ENCODE measurements at places on chromosomes 3 and 15.

DNA sequence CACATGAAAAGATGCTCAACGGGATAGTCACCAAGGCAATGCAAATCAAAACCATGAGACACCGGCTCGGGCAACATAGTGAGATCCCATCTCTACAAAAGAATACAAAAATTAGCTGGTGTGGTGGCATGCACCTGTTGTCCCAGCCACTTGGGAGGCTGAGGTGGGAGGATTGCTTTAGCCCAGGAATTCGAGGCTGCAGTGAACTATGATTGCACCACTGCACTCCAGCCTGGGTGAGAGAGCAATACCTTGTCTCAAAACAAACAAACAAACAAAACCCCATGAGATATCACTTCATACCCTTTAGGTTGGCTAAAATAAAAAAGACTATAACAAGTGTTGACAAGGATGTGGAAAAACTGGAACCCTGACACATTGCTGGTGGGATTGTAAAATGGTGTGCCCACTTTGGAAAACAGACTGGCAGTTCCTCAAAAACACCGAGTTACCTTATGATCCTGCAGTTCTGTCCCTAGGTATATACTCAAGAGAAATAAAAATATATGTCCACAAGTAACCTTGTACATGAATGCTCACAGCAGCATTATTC, 3.8 kb upstream of the PPARG start:
- H3K36me3 ChIP-seq: no peaks in the 10 kb centered on the region
- H3K4me1 ChIP-seq: peaks cover 2% of the 10 kb centered on the region
- H3K4me3 ChIP-seq: no peak overlapping the region
- no peak for DNase-seq
- H3K27me3 ChIP-seq: peaks cover 51% of the 10 kb centered on the region

DNA sequence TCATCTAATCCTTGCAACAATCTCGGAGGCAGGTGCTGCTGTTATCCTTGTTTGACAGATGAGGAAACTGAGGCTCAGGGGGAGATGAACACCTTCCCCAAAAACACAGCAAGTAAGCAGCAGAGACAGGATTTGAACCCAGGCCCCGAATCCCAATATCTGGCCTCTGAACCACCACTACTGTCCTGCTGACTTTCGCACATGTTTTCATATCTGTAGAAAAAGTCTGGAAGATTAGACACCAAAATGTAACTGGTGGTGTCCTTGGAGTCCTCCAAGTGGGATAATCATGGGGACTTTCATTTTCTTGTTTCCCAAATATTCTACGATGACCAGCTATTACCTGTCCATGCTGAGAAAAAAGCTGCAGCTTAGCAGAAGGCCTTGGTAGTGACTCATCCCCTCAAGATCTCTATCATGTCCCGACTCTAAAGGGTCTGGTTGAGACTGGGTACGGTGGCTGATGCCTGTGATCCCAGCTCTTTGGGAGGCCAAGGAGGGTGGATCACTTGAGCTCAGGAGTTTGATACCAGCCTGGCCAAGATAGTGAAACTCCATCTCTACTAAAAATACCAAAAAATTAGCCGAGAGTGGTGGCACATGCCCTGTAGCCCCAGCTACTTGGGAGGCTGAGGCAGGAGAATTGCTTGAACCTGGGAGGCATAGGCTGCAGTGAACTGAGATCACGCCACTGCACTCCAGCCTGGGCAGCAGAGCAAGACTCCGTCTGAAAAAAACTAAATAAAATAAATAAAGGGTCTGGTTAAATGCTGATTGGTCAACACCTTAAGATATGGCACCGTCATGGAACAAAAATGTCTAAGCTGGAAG, 8.6 kb downstream of the IRAK2 start:
- H3K36me3 ChIP-seq: peaks cover 13% of the 10 kb centered on the region
- no peaks in the 10 kb centered on the region for H3K27me3 ChIP-seq
- no peak overlapping the region for H3K27ac ChIP-seq

DNA sequence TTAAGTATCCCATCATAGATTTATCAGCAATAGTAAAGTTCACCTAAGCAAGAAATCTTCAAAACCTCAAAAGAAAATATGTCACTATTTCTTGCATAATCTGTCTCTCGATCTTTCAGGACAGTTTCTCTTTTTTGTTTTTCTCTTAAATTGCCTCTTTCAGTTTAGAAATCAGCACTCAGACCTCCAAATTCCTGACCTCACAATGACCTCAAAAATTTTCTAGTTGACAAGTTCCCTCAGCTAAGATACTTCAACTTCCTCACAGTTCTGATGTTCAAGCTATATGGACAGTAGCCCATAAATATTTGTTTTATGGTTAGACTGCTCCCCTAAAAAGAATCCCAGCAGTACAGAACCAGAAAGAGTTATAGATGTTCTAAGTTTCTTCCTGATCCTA, 24.1 kb downstream of the SLC24A5 start:
- no peak overlapping the region for H3K4me3 ChIP-seq
- H3K4me1 ChIP-seq: peaks cover 6% of the 10 kb centered on the region
- H3K36me3 ChIP-seq: peaks cover 17% of the 10 kb centered on the region
- no peaks in the 10 kb centered on the region for H3K27me3 ChIP-seq
- no peak overlapping the region for H3K27ac ChIP-seq

DNA sequence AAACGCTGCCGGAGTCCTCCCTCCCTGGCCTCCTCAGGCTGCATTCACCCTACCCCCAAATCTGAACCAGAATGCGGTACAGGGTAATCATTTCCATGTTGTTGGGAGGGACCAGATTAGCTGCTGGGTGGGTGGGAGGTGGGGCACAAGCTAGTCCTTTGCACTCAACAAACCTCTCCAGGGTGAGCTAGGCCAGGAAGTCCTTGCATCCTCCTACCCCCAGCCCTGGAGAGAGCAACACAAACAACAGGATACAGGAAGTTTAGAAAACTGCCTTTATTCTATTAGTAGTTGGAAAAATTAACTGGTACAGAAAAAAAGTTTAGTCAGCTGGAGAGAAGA, 702 bp upstream of the GPX1 start:
- H3K36me3 ChIP-seq: peaks cover 59% of the 10 kb centered on the region
- H3K4me1 ChIP-seq: peaks cover 39% of the 10 kb centered on the region

GRCh38 chr3:41975416-41976103, 13.7 kb upstream of the ULK4 start:
- no peaks in the 10 kb centered on the region for H3K4me1 ChIP-seq
- H3K4me3 ChIP-seq: no peak overlapping the region
- DNase-seq: no peak
- H3K27me3 ChIP-seq: peaks cover 10% of the 10 kb centered on the region

DNA sequence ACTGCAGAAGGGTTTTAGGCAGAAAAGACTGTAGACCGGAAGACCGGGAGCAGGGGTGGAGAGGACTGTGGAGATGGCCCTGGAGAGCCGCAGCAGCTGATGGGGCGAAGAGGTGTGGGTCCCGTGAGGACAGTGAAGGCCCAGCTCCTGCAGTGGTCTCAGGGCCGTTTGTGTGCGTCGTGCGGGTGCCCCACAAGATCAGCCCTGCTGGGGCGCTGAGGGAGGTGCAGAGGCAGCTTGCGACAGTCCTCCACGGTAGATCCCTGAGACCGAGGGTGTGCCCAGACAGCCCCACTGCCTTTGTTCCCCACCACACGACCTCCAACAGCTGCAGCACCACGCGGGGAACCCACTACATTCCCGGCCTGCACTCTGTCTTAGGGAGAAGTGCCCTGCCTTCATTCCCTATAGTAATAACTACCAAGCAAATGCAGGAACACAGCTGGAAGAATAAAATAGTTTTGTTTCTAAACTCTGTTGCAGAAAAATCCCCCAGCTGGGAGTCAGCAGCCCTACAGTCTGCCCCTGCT, 19.0 kb upstream of the CRABP1 start:
- no peak for DNase-seq
- no peaks in the 10 kb centered on the region for H3K27me3 ChIP-seq
- no peaks in the 10 kb centered on the region for H3K4me1 ChIP-seq
- no peaks in the 10 kb centered on the region for H3K36me3 ChIP-seq
- H3K4me3 ChIP-seq: no peak overlapping the region
- H3K27ac ChIP-seq: no peak overlapping the region

GRCh38 chr15:66124651-66125050, 128.9 kb downstream of the MEGF11 start:
- H3K27ac ChIP-seq: no peak overlapping the region
- H3K36me3 ChIP-seq: no peaks in the 10 kb centered on the region

- H3K4me1 ChIP-seq: no peaks in the 10 kb centered on the region
- no peaks in the 10 kb centered on the region for H3K36me3 ChIP-seq
- peaks cover 6% of the 10 kb centered on the region for H3K27me3 ChIP-seq
- H3K4me3 ChIP-seq: no peak overlapping the region
Measured at GRCh38 chr15:71545223-71545760, 265.1 kb upstream of the NR2E3 start.

- no peak overlapping the region for H3K27ac ChIP-seq
- H3K27me3 ChIP-seq: peaks cover 13% of the 10 kb centered on the region
- no peaks in the 10 kb centered on the region for H3K36me3 ChIP-seq
- no peak overlapping the region for H3K4me3 ChIP-seq
- H3K4me1 ChIP-seq: no peaks in the 10 kb centered on the region
Measured at GRCh38 chr3:43647331-43648166, 25.7 kb upstream of the ANO10 start.

DNA sequence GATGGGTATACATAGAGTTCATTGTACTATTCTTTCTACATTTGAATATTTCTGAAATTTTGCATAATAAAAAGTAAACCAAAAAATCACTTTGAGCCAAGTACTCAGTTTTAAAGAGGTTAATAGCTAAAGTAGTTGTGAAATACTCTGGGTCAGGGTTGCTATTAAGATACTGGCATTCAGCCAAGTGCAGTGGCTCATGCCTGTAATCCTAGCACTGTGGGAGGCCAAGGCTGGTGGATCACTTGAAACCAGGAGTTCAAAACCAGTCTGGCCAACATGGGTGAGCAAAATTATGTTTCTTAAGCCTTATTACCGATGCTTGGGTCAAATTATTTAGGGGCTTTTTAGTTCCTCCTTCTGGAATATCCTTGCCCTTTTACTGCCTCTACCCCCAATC, 122.0 kb upstream of the MELTF start:
- H3K4me1 ChIP-seq: peaks cover 3% of the 10 kb centered on the region
- no peak overlapping the region for H3K4me3 ChIP-seq
- H3K36me3 ChIP-seq: peaks cover 39% of the 10 kb centered on the region
- DNase-seq: no peak
- no peak overlapping the region for H3K27ac ChIP-seq
- H3K27me3 ChIP-seq: no peaks in the 10 kb centered on the region

DNA sequence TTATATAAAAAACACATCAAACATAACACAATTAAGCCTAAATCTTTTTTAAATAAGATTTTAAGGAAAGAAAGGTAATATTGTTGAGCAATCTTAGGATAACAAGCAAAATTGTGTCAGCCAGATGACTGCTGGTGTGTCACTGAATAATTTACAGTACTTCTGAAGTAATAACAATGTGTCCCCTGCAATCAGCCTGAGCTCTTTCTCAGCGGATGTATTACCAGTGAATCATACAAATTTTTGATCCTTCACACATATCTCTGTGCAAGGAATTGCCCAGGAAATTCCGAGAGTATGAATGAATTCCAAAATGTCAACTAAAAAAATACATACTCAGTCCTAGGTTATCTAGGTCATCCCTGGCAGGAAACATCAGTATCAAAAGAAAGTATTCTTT, 76.6 kb upstream of the PTX3 start:
- DNase-seq: no peak
- H3K4me3 ChIP-seq: no peak overlapping the region
- no peaks in the 10 kb centered on the region for H3K4me1 ChIP-seq
- no peaks in the 10 kb centered on the region for H3K36me3 ChIP-seq

DNA sequence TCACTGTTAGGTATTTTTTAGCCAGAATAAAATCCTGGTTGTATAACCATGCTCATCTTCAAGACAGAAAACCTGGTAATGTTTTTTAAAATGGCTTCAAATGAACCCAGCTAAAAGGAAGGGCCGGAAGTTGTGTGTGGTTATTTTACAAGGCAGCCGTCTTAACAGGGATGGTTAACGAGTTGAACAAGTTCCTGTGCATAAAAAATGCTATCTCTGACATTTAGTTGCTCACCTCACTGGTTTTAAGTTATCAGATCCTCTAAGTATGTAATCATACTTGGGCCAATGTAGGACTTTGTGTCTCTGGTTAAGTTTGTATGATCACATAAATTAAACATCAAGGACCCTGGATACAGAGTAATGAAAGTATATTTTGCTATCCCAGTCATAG, 2.1 kb downstream of the ATP11B start:
- H3K27me3 ChIP-seq: no peaks in the 10 kb centered on the region
- H3K27ac ChIP-seq: peak overlapping the region; percentile 99
- DNase-seq: peak; percentile 72

- no peak overlapping the region for H3K4me3 ChIP-seq
- no peaks in the 10 kb centered on the region for H3K36me3 ChIP-seq
- no peaks in the 10 kb centered on the region for H3K4me1 ChIP-seq
- H3K27ac ChIP-seq: no peak overlapping the region
- DNase-seq: no peak
- no peaks in the 10 kb centered on the region for H3K27me3 ChIP-seq
Measured at GRCh38 chr3:166110102-166110501, 272.9 kb upstream of the BCHE start.
